ENCODE measurements at places on chromosomes 1 and 21.

- DNase-seq: no peak
Observed at GRCh38 chr1:78902641-78903040, 103.9 kb downstream of the ADGRL4 start.

- DNase-seq: no peak
Observed at GRCh38 chr1:19878637-19878985, 3.6 kb upstream of the OTUD3 start.

- DNase-seq: no peak
Observed at GRCh38 chr1:156226782-156227181, 14.0 kb downstream of the PMF1 start.

DNA sequence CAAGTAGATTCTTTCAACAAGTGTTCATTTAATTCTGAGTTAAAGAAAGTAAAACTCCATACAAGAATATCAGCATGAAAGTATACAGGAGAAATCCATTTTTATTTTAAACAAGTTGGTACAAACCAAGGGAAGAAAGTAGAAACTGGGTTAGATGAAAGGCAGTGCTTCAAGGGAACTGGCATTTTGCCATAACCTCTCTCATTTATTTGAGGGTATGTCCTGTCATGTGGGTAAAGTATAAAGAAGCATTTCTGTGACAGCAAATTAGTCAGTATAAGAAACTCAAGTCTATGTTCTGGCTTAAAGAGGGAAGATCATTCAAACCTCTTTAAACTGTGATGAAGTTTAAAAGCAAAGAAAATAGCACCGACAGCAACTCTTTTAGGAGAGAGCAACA lies 32.0 kb downstream of the OLFM3 start:
- DNase-seq: peak; percentile 16

DNA sequence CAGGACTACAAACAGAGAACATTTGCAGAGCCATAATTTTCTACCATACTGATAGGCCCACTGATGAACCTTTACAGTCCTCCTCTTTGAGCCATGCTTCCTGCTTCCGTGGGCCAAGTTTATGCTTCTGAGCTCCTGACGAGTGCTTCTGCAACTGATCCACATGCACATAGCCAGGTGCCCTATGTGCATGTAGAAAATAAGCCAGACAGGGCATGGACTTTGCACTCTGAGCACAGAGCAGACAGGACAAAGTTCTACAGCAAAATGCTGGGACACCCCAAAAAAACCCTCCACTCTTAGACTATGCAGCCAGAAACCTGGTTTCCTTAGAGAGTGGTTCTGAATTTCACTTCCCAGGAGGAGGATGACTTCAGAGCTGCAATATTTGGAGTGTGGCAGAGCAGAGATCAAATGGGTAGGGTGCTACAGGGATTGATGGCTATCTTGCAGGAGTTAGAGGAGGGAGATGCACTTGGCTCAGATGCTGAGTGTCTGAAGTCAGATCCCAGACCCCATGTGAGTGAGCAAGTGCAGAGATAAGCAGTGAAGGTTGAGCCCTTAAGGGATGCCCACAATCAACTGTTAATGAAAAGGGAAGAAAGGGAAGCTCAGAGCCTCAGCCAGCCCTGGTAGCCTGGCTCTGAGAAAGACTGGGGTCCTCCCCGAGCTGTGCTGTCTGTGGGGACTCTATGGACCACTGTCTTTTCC lies 230.9 kb downstream of the DUSP10 start:
- DNase-seq: no peak

All from Kasumi-1 (cell line).